ENCODE measurements at places on chromosomes 5 and 9.

DNA sequence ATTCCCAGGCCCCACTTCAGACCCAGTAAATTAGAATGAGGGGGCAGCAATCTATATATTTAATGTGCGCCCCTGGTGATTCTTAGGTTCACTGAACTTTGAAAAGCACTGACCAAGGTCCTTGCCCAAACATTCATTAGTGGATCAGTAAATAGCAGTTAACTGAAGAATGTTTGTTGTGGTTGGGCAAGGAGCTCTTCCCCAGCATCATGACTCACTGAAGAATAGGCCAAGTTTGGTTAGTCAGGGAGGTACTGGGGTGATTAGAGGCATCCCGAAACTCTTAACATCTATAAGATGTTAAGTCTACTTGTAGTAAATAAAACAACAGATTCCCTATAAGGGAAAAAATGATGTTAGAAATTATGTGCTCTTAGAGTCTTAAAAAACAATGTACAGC, 833 bp upstream of the MROH2B start:
- DNase-seq: no peak

DNA sequence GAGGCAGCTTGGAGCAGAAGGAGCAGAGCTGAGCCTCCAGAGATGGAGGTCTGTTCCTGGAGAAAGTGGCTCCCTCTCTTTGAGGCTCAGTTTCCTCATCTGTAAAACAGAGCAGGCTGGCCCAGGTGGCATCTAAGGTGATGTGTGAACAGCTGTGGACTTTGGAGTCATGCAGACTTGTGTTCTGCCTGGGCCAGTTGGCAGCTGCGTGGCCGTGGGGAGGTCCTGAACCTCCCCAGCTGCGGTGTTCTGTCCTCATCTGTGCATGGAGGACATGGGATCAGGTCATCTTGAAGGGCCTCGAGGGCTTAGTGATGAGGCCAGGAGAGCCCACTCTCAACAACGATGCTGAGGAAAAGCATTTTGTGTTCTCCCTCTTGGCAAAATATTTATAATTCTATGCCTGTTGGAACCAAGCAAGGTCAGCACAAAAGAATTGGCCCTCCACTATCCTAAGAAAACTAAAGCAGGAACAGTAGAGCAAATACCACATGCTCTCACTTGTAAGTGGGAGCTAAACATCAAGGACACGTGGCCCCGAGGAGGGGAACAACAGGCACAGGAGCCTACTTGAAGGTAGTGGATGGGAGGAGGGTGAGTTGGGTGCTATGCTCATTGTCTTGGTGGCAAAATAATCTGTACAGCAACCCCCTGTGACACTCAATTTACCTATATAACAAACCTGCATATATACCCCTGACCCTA, 63.2 kb upstream of the COL15A1 start:
- DNase-seq: no peak

GRCh38 chr9:92503156-92503555, 20.9 kb upstream of the ASPN start:
- no peak for DNase-seq

DNA sequence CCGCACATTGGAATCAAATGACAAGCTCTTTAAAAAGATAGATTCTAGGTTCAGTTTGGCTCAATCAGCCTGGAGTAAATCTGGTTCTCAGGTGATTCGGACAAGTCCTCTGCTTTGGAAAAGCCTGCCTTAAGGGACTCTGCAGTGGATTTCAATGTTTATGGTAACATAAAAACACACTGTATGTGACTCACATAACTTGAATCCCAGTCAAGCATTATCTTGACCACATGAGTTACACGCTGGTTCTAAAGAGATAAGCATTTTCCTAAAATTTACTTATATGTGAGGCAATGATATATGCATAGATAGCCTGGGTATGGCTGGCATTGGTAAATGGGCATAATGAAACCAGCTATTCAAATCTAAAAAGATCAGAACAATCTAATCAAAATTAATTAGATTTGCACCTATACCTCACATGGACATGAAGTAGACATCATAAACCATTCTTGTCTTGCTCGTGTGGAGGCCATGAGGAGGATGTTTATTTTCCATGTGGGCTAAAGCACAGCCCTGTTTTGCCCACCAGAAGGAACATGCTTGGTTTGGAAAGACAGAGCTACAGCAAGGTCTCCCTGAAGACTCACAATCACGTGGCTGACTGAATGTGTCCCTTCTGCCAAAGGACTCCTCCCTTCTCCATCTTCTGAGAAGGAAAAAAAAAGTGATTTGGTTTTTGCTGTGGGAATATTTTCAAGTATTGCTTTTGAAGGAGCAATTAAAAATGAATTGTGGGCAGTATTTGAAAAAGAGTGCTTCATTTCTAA, 351.7 kb downstream of the DIRAS2 start:
- DNase-seq: no peak

GRCh38 chr5:19044931-19045695, 942.9 kb downstream of the CDH18 start:
- DNase-seq: no peak

- no peak for DNase-seq
Observed at GRCh38 chr5:109038209-109038840, 290.6 kb downstream of the FER start.

- DNase-seq: no peak
Observed at GRCh38 chr9:23587433-23587832, 238.6 kb downstream of the ELAVL2 start.

- DNase-seq: no peak
Observed at GRCh38 chr9:14097215-14097614, 216.7 kb downstream of the NFIB start.

DNA sequence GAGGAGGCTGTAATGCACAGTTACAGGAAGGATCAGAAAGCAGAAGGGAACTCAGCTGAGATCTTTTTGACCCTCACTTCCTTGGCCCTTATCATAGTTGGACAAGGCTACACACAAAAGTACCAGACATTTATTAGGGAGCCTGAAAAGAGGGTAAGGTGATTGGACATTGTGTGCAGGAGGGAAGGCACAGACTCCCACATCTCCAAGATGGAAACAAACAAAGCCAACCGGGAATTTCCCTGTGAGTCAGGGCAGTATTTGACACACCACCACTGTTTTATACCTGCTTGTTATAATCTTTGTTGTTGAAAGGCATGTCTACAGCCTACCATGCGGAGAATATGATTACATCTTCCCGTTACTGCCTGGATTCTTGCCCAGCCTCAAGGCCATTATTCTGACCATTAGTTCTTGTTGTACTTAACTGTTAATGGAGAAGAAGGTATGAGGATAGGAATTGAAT, 3.0 kb upstream of the CCNG1 start:
- DNase-seq: no peak

- no peak for DNase-seq
Observed at GRCh38 chr5:18749763-18750162, 1115.5 kb downstream of the TAF11L14 start.

GRCh38 chr5:136811551-136811950, 446.2 kb upstream of the TRPC7 start:
- DNase-seq: no peak

DNA sequence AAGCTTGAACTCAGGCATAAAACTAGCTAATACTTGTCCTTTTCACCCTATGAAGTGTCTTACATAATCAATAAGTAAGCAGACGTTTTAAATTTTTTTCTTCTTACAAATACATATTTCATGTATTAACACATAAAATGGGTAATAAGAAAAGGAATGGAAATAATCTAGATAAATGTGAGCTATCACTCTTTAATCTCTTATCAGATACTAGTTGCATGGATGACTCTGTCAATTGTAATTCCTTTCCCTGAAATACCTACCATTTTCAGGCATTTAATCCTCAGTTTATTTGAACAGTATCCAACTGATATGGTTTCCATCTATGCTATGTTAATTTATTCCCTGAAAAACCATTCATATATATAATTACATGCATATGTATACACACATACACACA, 166.0 kb upstream of the RGS7BP start:
- DNase-seq: no peak

GRCh38 chr9:112505607-112506006, 19.0 kb downstream of the KIAA1958 start:
- DNase-seq: no peak

DNA sequence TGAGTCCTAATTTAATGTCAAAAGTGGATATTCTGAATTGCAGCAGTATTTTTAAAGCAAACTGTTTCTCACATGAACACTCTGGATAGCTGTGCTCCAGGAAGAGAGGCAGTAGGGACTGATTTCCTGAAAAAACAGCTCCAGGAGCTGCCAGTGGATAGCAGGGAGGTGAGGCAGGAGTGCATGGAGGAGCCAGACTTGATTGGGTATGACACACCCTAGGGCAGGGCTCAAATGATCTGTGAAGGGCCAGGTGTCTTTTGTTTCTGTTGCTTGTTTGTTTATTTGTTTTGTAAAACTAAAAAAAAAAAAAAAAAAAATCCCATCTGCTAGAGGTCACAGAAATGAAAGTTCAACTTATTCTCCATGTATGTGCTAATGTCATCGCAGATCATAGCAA, 83.4 kb downstream of the ADRB2 start:
- DNase-seq: no peak

- DNase-seq: no peak
Observed at GRCh38 chr5:14185326-14186058, 42.4 kb downstream of the TRIO start.

DNA sequence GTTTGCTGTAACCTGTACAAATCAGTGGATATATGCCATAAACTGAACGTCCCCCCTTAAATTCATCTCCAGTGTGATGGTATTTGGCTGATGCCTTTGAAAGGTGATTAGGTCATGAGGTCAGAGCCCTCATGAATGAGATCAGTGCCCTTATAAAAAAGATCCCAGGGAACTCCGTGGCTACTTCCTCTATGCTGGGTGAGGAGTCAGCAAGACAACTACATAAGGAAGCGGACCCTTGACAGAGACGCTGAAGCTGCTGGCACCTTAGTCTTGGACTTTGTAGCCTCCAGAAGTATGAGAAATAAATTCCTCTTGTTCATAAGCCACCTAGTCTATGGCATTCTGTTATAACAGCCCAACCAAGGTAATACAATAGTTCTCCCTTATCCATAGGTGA, 215.1 kb upstream of the ZNF608 start:
- DNase-seq: no peak

GRCh38 chr9:135093111-135093510, 5.6 kb downstream of the OLFM1 start:
- DNase-seq: no peak

- no peak for DNase-seq
Observed at GRCh38 chr9:126304971-126305320, 21.7 kb upstream of the MVB12B start.

DNA sequence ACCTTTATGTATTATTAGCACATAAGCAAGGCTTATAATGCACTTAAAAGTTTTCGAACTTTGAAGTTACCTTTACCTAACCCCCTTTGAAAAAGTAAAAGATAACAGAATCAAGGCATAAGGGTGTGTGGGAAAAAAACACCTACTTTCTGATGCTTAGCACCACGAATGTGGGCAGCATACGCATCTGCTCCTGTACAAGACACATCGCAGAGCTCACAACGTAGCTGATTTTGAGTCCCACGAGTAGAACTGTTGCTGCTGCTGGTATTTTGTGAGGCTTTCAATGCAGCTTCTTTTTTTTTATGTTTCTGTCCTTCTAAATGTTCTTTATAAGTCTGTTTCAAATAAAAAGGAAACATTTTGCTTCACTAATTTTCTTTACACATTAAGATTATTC, 40.8 kb downstream of the ZFR start:
- DNase-seq: no peak

All from stimulated activated CD8-positive, alpha-beta memory T cell treated with anti-CD3 and anti-CD28 coated beads, Interleukin-2, amount 100 ng/mL, for 1 hour (primary cell).